Right kidney (tissue), 9 donors: ENCODE measurements at places on chromosomes 2 and 18.

- peak; percentile 92 for DNase-seq
Measured at GRCh38 chr2:118013724-118014491, at the start of gene CCDC93. CCDC93 (minus strand) TSS chr2:118014070; CDS start chr2:118013995, 75 bp downstream.

DNA sequence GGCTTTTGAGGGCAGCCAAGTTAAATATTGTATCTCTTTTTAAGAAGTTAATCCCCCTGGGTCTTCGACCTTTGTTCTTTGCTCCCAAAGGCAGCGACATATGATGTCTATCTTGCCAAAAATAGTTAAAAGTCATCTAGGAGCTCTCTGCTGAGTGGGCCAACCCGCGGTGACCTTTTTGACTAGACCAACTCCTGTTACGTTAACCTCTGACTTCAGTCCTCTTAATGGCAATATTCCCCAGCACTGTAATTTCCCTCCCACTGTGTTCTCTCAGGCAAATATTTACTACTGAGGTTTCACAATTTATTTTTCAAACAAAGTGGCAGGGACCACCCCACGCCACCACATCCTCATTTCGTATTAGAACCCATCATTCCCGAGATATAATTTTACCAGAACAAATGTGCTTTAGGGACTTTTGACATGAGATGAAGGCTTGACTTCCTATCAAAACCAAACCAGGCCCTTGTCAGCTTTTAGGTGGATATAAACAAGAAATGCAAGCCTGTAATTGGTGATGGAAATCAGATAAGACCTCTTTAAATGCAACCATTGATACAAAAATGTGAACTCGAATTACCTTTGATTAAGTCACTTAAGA lies 764.7 kb downstream of the SATB2 start:
- no peak for DNase-seq

DNA sequence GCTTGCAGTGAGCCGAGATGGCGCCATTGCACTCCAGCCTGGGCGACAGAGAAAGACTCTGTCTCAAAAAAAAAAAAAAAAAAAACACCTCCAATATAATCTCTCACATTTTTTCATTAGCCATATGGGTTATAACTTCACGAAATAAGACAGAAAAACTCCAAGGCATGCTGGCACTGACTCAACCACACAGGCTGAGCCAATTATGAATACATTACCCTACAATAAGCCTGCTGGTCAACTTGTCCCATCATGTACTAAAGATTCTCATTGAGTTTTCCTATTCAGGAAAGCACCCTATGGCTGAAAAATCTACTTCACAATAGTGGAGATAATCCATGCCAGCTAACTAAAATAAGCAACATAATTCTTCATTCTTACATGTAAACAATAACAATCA lies 12.8 kb upstream of the MAP3K20 start:
- no peak for DNase-seq

DNA sequence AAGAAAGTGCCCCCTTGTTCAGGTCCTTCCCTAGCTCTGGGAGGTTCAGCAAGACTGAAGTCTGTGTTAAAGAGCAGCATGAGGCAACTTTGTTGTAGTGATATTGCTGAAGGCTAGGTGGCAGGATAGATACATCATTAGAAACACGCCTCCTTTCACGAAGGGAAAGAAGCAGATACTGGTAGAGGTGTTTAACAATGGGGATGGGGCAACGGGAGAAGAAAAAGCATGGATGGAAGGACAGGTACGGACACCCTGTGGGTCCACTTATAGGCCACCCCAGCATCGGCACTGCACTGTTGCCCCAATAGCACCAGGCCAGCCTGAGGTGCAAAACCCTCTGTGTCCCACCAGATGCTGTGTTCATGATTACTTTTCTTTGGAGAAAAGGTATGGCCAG lies 3.5 kb upstream of the IGFBP5 start:
- peak; percentile 65 for DNase-seq
